ENCODE measurements at places on chromosomes 1 and 21.

DNA sequence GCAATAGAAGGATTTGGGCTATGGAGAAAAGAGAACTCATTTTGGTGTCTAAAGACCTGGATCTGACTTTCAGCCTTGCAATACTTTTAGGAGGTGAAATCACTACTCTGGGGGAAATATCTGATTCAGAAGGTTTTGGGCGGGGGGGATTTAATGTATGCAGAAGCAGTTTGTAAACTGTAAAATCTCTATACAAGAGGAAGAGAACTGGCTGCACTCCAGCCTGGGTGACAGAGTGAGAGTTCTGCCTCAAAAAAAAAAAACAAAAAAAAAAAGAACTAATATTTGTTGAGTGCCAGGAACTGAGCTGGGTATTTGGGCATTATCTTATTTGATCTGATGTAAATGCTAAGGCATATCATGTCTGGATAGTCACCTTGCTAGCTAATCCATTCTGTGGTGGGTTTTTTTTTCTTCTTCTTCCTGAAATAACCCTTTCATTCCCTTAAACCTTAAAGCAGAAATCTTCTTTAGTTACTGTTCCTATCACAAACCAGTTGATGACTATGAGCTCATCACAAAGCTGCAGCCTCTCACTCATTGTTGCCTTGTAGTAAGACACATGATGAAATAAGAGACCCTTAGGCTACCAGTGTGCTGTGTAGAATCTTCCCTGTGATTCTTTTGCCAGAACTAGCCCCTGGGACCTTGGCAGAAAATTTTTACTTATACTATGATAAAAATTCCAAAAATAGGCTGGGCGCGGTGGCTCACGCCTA, 35.6 kb upstream of the SLC16A1 start:
- DNase-seq: no peak

DNA sequence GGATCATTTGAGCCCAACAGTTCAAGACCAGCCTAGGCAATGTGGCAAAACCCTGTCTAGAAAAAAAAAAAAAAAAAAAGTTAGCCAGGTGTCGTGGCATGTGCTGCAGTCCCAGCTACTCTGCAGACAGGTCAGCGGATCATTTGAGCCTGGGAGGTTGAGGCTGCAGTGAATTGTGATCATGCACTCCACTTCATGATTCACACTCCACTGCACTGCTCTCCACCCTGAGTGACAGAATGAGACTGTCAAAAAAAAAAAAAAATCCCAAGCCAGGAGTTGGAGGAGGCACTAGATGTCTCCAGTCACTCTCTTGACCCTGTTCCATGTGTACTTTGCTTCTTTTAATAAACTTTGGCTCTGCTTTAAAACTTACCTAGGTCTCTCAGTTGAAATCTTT, 51.0 kb upstream of the OLFM3 start:
- no peak for DNase-seq

DNA sequence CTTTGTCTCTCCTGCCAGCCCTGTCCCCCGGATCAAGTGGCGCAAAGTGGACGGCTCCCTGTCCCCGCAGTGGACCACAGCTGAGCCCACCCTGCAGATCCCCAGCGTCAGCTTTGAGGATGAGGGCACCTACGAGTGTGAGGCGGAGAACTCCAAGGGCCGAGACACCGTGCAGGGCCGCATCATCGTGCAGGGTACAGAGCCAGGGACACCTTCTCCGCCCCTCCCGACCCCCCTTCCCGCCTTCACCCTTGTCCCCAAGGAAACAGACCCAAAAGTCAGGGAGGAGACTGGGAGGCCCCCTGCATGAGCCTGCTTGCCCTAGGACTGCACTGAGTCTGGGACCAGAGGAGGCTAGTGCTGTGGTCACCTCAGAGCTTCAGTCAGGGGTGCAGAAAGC, 18.2 kb downstream of the CNTN2 start:
- DNase-seq: no peak

GRCh38 chr1:201241736-201242135, 41.6 kb upstream of the PKP1 start:
- DNase-seq: no peak

- no peak for DNase-seq
These were observed 5.7 kb downstream of the HSF2BP start for GRCh38 chr21:43653626-43654025.

GRCh38 chr1:94024104-94024792, 96.7 kb downstream of the ABCA4 start:
- DNase-seq: no peak

DNA sequence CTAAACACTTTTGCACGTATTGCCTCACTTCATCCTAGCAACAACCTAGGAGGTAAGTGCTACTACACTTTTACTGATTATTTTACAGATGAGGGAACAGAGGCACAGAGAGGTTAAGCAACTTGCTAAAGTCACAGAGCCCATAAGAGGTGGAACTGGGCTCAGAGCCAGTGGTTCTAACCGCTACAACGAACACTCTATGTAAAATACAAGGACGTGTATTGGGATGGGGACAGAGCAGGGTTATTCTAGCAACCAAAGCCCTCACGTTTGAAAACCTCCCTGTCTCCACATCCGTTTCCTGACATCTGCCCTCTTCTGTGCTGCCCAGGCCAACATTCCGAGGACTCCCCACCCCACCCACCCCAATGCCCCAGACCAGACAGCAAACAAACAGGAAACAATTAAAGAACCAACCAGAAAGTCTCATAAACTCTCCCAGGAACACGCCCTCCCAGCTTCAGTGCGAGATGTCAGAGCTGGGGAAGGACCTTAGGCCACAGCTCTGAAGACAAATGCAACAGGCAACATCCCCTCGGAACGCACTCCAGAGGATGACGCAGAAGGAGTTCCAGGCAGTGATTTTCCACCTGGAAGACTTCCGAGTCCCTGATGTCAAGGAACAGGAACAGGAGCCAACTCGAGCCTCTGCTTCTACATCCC, 41.1 kb downstream of the GLIS1 start:
- no peak for DNase-seq

DNA sequence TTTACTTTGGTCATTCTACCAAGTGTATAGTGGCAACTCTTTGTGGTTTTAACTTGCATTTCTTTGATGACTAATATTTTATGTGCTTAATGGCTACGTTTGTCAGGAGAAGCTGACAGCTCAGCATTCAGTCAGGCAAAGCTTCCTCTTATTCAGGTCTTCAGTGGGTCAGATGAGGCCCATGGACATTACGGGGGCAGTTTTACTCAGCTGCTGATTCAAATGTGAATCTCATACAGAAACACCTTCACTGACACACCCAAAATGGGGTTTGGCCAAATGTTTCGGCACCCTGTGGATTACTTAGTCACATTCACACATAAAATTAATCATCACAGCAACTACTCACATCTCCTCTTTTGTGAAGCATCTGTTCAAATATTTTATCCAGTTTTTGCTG, 104.9 kb upstream of the PLD5 start:
- DNase-seq: no peak

GRCh38 chr1:194870860-194871259, 1684.4 kb upstream of the B3GALT2 start:
- no peak for DNase-seq

- DNase-seq: no peak
These were observed 7.1 kb upstream of the KIF14 start for GRCh38 chr1:200627575-200628222.

GRCh38 chr1:200588698-200589097, 31.9 kb downstream of the KIF14 start:
- DNase-seq: no peak

GRCh38 chr1:104780470-104781078, 1030.9 kb downstream of the AMY1C start:
- no peak for DNase-seq

- no peak for DNase-seq
These were observed 64.0 kb upstream of the EDEM3 start for GRCh38 chr1:184818646-184819045.
